ENCODE measurements at places on chromosomes 3 and 15.

DNA sequence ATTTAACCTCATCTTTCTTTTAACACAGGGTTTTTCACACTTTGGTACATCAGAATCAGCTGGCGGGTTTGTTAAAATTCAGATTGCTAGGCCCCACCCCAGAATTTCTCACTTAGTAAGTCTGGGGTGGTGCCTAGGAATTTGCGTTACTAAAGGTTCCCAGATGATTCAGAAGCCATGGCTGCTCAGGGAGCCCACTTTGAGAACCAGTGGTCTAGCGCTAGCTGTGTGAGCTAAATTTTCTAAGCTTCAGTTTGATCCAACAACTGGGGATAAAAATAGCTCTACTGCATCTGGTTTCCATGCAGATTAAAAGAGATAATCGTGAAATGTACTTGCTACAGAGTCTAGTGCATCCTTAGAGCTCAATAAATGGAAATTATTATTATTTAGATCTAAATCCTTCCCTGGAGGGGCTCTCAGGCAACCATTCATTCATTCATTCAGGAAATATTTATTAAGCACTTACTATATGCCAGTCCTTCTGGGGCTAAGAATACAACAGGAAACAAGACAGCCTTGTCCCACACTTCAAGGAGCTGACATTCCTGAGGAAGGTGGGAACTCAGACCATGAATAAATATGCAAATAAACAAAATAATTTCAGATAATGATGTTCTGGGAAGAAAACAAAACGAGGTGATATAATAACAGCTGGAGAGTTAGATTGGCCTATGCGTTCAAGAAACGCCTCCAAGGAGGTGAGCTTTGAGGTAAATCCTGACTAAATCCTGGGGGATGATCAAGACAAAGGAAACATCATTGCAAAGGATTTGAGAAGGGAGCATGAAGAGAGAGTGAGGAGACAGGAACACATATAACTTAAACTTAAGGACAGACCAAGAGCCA lies 3.9 kb upstream of the CIDEC start:
- DNase-seq: no peak

- DNase-seq: no peak
These were observed 63.3 kb downstream of the RPL22L1 start for GRCh38 chr3:170806676-170807075.

DNA sequence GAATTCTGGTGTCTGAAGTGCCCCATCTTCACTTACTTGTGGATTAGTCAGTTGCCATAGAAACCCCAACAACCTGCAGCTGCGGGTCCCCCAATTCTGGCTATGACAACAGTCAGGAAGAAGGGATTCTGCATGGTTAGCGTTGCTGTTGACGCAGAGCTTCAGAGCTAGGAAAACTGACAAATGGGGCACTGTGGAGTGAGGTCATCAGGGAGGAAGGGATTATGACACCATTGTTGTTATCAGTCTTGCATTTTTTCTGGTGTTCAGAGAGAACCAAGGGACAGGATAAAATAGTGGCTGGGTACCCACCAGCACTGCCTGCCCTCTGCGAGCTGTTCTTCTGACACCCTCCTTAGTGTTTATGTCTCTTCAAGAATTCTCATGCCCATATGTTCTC lies 367.7 kb upstream of the ARRDC4 start:
- DNase-seq: no peak

DNA sequence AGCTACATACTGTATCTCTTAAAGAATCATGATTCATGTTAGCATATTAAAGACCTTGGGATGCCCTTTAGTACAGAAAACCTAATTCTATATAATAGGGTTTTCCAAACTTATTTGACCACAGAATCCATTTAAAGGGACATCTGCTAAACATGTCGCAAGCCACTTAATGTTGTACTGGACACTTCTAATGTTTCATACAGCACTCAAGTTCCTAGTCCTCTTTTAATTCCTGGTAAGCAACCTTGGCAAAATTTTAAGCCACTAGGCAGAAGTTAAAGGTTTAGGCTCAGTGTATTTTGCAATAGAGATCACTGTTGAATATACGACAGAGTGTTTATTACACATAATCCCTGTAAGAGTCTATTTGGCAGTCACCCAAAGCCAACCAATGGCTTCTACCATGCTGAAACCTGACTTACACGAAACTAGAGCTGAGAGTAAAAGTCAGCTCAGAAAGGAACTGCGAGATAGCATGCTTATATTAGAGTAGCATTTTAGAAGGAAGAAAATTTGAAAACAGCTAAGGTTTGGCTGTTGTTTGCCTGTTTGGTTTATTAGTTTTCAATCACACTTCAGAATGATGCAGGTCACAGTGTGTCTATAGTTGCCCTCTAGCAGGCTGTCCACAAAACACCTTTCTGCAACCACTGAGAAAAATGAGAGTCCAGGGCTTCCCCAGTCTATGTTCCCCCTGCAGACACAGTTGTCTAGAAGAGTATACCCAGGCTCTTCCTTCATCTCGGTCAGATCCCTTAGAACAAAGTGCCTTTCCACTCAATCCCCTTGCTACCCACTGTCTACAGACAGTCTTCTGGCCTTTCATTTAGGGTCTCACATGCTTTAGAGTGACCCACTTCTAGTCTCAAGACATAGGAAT lies 104.4 kb downstream of the FMN1 start:
- no peak for DNase-seq

GRCh38 chr3:134609821-134610431 lies 40.9 kb downstream of the KY start:
- DNase-seq: no peak

DNA sequence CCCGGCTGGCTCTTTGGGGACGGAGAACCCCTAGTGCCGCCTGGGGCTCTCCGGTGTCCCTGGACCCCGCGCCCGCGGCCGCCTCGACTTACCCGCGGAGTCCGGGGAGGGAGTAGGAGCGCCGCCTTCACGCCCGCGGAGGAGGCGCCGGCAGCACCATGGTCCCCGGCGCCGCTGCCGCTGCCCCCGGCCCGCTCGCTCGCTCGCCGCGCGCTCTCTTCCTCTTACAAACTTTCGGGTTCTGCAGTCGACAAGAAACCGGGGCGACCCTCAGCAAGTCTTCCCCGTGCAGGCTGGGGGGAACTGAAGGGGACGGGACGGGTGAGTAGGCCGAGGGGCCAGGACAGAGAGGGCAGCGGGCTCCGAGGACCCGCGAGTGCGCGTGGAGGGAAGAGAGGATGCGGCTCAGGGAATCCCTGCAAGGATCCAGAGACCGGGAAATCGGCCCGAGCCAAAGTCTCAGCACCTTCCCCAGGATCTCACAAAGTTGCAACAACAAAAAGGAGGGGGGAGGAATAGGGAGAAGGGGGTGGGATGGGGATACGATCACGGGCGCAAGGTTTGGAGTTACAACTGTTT lies 2.0 kb downstream of the FOXP1 start:
- peak; percentile 41 for DNase-seq

Measured in endothelial cell (in vitro differentiated cells).